GM10248 (cell line): ENCODE measurements at places on chromosomes 7 and 10.
A peak's percentile ranks its signal among the peaks of the same experiment; 100 is the strongest.

DNA sequence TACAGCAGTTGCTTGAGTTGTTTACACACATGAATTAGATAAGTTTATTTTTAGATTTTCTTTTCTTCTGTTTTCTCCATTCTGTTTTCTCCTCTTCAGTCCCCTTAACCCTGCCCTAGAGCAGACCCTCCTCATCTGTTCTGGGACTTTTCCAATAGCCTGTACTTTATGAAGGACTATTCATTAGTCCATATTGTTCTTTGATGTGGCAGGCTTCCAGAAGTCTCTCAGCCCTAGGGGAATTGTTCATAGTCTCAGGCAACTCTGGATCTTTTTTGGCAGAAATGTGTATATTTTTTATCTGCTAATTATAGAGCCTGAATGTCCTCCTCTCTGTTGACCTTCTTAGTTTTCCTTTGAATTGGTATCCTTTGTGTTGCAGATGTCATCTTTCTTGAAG lies 25.4 kb downstream of the KAT6B start:
- DNase-seq, result no peak

DNA sequence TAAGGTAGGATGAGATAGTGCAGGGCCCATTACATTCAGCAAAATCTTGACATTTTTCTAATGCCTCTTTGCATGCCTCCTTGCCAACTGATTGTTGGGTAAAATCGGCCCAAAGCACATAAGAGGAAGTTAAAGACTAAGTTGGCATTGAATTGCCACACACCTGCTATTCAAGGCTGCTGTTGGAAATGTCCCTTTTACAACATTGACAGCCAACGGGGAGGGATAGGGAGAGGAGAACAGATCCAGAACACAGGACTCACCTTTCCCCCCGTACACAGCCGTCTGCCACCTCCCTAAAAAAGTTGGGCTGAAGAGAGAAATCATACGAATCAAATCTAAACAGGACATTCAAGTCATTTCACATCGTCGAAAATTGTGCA lies 695 bp downstream of the FAM237B start:
- DNase-seq, result no peak

DNA sequence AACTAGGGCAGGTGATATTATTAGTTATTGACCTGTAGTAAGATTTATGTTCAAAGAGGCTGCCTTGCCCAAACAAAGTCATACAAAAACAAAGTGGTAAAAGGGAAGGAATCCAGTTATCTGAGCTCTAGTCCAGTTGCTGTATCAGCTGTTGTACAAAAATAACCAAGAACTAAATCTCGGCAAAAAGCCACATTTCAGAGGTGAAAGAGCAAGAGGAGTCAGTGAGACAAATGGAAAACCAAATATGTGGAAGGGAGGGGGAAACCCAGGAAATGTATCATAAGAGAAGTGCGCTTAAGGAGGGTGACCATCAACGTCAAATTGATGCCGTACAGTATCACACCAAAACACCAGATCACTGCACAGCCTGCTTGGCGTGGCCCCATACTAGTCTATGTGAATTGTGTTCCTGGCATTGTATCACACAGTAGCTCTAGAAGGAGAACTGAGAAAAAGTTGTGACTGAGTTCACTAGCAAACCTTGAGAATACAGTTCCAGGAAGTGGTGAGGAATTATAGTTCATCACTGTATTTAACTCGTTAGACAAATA lies 6.4 kb downstream of the AGBL3 start:
- DNase-seq, result peak; percentile 61

- peak; percentile 65 for DNase-seq
Observed at GRCh38 chr10:24382979-24383663, 174.2 kb downstream of the KIAA1217 start.

DNA sequence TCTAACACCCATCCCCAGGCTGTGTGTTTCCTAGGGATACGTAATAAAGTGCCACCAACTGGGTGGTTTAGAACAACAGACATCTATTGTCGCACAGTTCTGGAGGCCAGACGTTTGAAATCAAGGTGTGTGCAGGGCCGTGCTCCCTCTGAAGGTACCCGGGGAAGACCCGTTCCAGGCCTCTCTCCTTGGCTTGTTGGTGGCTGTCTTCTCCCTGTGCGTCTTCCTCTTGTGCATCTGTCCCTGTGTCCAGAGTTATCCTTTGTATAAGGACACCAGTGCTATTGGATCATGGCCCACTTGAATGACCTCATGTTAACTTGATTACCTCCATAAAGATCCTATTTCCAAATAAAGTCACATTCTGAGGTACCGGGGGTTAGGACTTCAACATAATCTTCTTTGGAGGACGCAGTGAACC lies 15.6 kb downstream of the GRK5 start:
- no peak for DNase-seq

DNA sequence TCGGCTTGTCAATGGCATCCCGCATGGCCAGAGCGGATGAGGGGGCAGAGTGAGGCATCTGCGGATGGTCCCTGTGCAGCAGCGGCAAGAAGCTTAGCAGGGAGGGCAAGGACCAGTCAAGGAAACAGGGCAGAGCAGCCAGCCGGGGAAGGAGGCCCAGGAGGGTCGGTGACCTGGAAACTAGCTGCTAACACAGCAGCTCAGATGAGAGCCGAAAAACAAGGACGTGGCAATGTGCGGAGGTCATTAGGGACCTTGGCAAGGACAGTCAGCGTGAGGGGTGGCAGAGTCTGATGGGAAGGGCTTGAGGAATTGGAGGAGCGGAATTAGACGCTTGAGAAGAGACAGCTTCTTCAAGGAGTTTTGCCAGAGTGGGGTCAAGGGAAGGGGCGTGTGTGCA lies 20.1 kb upstream of the SH2B2 start:
- DNase-seq, result no peak

DNA sequence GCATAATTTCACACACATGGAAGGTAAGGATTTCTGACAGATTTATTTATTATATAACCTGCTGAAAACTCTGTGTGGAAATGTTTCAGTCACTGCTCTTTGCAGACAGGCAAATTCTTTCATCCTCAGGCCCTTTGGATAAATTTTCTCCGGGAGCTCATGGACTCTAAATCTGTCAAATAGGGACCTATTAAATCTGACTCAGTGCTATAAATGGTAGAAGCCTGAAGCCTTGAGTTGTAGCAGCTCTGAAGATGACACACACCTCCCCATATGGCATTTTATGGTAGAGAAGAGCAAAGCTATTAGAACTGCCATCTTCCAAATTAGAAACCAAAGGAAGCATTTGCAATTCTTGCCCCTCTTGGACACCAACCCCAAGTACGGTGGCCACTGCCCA lies 808.7 kb downstream of the XPNPEP1 start:
- no peak for DNase-seq

GRCh38 chr7:155166673-155167370 lies 96.7 kb downstream of the HTR5A start:
- DNase-seq, result no peak
